ENCODE measurements at places on chromosomes 5 and 9. TPM values are rescaled to one million over a fixed set of nuclear protein-coding genes. Genes with fewer than 3 reads are reported as not detected.

ARID3C gene
- total RNA-seq, result 0.20 TPM

EGR1 gene
- total RNA-seq, result 11.8 TPM

CDO1 gene
- total RNA-seq, result not detected

RPS14 gene
- total RNA-seq, result 2,429 TPM

PCDHGA9 gene
- 0.05 TPM for total RNA-seq

CACNA1B gene
- 0.03 TPM for total RNA-seq

ISOC1 gene
- total RNA-seq, result 16.1 TPM

SLC35A4 gene
- 84.6 TPM for total RNA-seq

BRD9 gene
- 36.1 TPM for total RNA-seq

APBA1 gene
- total RNA-seq, result 0.15 TPM

PCDHGA11 gene
- not detected for total RNA-seq

FOXD4L6 gene
- not detected for total RNA-seq

SHC3 gene
- 0.22 TPM for total RNA-seq

PCDHA7 gene
- total RNA-seq, result 0.07 TPM

ADAMTSL2 gene
- not detected for total RNA-seq

LCP2 gene
- not detected for total RNA-seq

MSH3 gene
- total RNA-seq, result 8.1 TPM

DNM1 gene
- 106 TPM for total RNA-seq

ZNF354C gene
- 0.61 TPM for total RNA-seq

LCN9 gene
- 0.14 TPM for total RNA-seq

PLAC8L1 gene
- 0.38 TPM for total RNA-seq

GFRA3 gene
- 0.05 TPM for total RNA-seq

EIF4E1B gene
- total RNA-seq, result not detected

SCGB3A2 gene
- total RNA-seq, result not detected

CD274 gene
- 2.1 TPM for total RNA-seq

GNA14 gene
- not detected for total RNA-seq

BARX1 gene
- 11.2 TPM for total RNA-seq

DIRAS2 gene
- total RNA-seq, result 0.02 TPM

EQTN gene
- not detected for total RNA-seq

PHF2 gene
- 19.1 TPM for total RNA-seq

ADAMTSL1 gene
- not detected for total RNA-seq

PRRX2 gene
- 5.6 TPM for total RNA-seq

DNAJC25 gene
- total RNA-seq, result 12.0 TPM

MARCHF11 gene
- not detected for total RNA-seq

CARTPT gene
- total RNA-seq, result not detected

ARHGEF39 gene
- 14.9 TPM for total RNA-seq

C5orf52 gene
- total RNA-seq, result not detected

MLANA gene
- not detected for total RNA-seq

KCNV2 gene
- not detected for total RNA-seq

FREM1 gene
- not detected for total RNA-seq

CDH18 gene
- total RNA-seq, result not detected

Data from A549 treated with dexamethasone at 1 μM for 4 hours (cell line).